Stimulated activated CD4-positive, alpha-beta T cell treated with anti-CD3 and anti-CD28 coated beads, TNF-alpha, amount 100 ng/mL, for 4 hours (primary cell): ENCODE measurements at places on chromosomes 3 and 15.

DNA sequence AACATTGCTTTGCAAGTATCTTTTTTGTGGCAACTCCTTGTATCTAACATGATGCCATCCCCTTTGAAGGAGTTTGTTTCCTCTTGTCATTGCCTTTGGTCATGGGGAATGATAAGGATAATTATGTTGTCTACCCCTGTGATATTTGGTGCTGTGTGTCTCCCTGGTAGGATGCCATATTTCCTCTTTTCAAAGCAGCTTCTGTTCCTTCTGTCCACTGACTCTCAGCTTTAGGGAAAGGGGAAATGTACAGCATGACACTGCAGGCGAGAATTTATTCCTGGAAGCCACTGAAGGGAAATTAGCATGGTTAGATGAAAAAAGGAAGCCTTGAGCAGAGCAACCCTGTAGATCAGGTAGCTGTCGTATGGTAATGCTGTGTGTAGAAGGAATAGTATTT is 576.7 kb downstream of the CADM2 start:
- DNase-seq: no peak

DNA sequence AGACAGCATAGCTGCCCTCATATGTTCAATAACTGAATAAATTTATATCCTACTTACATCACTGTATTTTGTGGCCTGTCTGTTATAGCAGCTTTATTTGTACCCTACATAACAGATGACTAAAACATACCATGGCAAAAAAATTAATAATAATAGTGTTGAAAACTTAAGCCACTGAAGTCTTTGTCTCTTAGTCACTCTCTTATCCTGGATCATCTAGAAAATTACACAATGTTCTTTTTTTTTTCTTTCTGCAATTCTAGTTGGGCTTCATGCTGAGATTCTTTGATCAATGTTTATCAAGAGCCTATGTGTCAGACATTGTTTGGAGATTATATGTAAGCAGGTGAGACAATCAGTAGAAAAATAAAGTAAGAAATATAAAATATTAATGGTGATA is 519.3 kb upstream of the ARPP21 start:
- no peak for DNase-seq

- no peak for DNase-seq
Observed at GRCh38 chr15:94327356-94327936, 96.1 kb downstream of the MCTP2 start.

- no peak for DNase-seq
Observed at GRCh38 chr3:78580681-78581080, 1187.1 kb downstream of the ROBO1 start.

DNA sequence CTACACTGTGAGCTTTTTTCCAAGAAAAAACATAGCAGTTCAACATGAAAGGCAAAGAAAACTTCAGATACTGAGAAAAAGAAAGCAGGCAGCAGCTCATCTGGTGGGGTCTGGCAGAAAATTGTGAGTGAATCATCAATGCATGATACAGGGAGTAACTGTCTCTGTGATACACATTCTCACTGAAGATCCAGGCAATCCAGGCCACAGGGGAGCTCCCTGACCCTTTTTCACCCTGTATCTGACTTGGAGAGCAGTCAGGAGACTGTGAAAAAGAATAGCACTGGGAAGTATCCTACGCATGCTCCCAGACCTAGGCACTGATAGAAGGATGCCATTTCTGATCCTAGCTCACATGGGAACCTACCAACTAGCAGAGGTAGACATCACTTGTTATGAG is 269.8 kb downstream of the MBNL1 start:
- no peak for DNase-seq

GRCh38 chr3:170330366-170330765 is 27.1 kb upstream of the SKIL start:
- DNase-seq: no peak

GRCh38 chr15:41633609-41634008 is 26.6 kb upstream of the MGA start:
- no peak for DNase-seq

DNA sequence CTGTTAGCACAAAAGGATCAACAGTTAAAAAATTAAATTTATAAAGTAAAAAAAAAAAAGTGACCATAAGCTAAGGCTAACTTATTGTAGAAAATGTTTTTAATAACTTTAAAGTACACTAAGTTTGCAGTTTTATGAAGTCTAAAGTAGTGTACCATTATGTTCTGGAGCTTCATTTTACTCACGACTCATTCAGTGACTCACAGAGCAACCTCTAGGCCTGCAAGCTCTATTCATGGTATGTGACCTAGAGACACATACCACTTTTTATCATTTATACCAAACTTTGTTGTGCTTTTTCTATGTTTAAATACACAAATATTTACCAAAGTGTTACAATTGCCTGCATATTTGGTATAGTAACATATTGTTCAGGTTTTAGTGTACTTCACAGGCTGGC is 1552.3 kb downstream of the OTOL1 start:
- DNase-seq: no peak

DNA sequence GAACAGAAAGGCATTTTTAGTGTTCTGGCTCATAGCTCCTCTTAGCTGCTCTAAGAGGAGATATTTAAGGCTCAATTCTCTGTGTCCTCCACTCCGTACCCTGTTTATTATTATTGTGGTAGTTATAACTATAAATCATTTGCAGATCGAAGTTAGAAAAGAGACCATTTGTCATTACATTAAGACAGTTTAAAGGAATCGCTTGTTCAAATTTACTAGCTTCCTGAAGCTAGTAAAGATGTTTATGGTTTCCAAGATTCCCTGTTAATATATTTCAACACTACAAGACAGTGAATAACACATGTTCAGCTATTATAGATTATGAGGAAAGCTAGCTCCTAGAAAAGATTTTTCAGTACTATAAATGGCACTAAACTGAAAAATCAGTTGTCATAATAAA is 12.6 kb downstream of the ATXN7 start:
- DNase-seq: no peak
